ENCODE measurements at places on chromosomes 5 and 9. TPM values are rescaled to one million over a fixed set of nuclear protein-coding genes. Genes with fewer than 3 reads are reported as not detected.

PCDHB9 gene
- 1.9 TPM for polyA plus RNA-seq

CER1 gene
- not detected for polyA plus RNA-seq

SMC2 gene
- 27.9 TPM for polyA plus RNA-seq

DDX46 gene
- polyA plus RNA-seq, result 19.6 TPM

EIF4E1B gene
- not detected for polyA plus RNA-seq

STKLD1 gene
- polyA plus RNA-seq, result 1.5 TPM

ZMAT2 gene
- polyA plus RNA-seq, result 36.3 TPM

ADAMTS16 gene
- 0.11 TPM for polyA plus RNA-seq

STX17 gene
- polyA plus RNA-seq, result 17.0 TPM

NSUN2 gene
- polyA plus RNA-seq, result 48.2 TPM

DAPK1 gene
- 0.80 TPM for polyA plus RNA-seq

DPM2 gene
- polyA plus RNA-seq, result 62.8 TPM

SLCO6A1 gene
- polyA plus RNA-seq, result not detected

WHRN gene
- polyA plus RNA-seq, result 1.5 TPM

DNAH5 gene
- polyA plus RNA-seq, result 1.5 TPM

INSL6 gene
- polyA plus RNA-seq, result not detected

PTGDS gene
- polyA plus RNA-seq, result 0.25 TPM

IQGAP2 gene
- polyA plus RNA-seq, result 0.11 TPM

PGM5 gene
- not detected for polyA plus RNA-seq

SLC25A2 gene
- polyA plus RNA-seq, result not detected

WNK2 gene
- polyA plus RNA-seq, result not detected

RUSC2 gene
- 34.0 TPM for polyA plus RNA-seq

TAF11L5 gene
- polyA plus RNA-seq, result not detected

GARIN3 gene
- polyA plus RNA-seq, result not detected

NINJ1 gene
- polyA plus RNA-seq, result 44.2 TPM

TTC39B gene
- 5.2 TPM for polyA plus RNA-seq

PCDHB10 gene
- 1.3 TPM for polyA plus RNA-seq

LCN12 gene
- not detected for polyA plus RNA-seq

CCIN gene
- polyA plus RNA-seq, result 2.5 TPM

KLHL3 gene
- 1.7 TPM for polyA plus RNA-seq

GAS1 gene
- 8.1 TPM for polyA plus RNA-seq

FOXD4 gene
- 0.09 TPM for polyA plus RNA-seq

All from GM23248 (cell line).